ENCODE measurements at places on chromosomes 1 and 21.

GRCh38 chr1:16340673-16341072 is 11.6 kb downstream of the FBXO42 start:
- DNase-seq, result no peak

DNA sequence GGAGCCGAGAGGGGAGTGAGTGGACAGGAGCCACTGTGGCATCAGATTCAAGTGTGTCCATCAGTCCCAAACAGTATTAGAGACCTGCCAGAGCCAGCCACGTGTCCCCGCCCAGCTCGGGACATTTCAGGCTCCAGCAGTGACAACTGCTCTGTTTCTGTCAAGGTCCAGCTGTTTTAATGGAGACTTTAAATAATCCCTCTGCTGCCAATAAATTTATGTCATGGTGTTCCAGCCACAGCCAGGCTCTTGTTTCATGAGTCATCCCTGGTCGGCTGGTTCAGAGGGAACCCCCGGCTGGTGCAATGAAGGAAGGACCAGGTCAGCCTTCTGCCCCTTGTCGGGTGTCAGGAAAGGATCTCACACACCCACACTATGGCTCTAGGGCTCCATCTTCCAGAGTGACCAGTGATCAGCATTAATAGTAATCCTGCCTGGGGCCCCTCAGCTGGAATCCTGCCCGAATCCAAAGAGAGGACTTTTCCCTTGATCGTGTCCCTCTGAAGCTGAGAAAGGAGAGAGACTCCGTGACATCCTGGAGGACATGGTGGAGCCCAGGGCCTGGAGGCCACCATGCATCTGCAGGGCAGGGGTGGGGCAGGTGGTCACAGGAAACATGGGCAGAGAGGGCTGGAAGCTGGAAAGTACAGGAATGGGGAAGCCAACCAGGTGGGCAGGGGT is 197.3 kb downstream of the MATN1 start:
- no peak for DNase-seq

GRCh38 chr21:44057960-44058651 is 46.0 kb downstream of the TRAPPC10 start:
- peak; percentile 42 for DNase-seq

- no peak for DNase-seq
Measured at GRCh38 chr1:53617382-53617781, 121.6 kb downstream of the GLIS1 start.

- no peak for DNase-seq
Measured at GRCh38 chr1:77170687-77171086, 48.5 kb downstream of the PIGK start.

DNA sequence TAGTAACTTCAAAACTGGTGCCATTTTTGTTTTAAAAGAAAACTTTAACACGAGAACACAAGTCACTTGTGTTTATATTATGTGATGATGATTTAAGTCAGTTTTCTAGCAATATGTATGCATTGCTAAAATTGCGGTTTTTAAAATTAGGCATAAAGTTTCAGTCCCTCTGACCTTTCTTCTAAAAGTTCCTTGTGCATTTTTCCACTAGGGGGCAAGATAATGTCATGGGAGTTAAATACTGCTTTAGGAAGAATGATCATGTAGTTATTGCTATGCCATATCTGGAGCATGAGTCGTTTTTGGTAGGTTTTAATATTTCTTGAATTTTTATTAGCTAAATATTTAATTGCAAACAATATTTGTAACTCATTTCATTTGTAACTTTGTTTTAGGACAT is 10.7 kb downstream of the CDC7 start:
- DNase-seq, result no peak

DNA sequence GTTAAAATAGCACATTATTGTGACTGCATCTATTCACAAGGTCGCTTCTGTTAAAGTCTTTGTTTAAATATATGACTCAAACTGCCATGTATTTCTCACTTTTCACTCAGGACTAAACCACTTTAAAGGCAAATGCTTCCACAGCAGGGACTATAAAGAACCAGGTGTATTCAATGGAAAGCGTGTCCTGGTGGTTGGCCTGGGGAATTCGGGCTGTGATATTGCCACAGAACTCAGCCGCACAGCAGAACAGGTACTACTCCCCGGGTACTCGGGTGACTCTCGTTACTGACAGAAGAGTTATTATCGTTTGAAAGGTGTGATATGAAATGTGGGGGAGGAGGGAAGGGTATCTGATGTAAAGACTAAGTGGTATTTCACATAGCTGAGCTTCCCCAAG is 17.3 kb downstream of the FMO3 start:
- no peak for DNase-seq

DNA sequence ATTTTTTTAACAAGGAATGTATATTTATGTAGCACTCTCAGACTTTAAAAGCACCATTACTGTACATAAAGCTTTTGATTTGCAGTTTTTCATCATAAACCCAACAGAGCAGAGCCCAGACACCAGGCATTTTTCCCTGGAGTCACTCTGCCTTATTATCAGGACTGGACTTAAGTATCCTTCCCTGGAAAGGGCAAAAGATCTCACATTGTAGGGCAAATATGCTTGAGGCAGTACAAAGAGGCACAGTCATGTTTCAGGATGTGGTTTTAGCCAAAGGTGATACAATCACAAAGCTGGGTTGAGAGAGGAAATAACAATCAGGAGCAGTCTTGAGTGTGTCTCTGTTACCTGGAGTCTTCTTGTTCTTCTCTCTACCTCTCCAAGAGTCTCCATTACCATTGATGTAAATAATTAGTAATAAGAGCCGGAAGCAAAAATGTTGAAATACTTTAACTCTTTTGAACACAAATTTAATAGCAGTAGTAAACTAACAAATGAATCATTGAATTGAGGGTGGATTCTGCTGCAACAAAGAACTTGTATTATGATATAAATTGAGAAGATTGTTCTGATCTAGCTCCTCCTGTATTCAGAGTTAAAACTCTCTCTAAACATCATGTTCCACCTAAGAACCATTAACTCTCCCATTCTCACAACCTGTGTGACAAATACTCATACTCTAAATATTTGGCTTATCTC is 160.5 kb downstream of the LTN1 start:
- DNase-seq, result peak; percentile 31

DNA sequence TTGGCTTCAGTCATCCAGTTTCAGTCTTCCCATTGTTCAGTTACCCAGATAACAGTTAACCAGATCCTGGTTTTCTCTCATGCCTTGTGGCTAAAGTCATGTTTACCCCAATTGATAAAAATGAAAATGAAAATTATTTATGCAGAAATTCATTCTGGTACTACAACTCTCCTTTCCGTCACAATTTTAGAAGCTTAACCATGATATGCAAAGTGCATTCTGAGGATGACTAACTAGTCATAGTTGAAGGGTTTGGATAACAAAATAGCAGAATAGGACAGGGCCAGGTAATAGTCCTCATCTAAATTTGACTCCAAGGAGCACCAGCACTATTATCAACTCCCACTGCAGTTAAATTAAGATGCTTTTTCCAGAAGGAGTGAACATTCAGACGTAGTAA is 94.7 kb downstream of the NTMT2 start:
- DNase-seq, result no peak

DNA sequence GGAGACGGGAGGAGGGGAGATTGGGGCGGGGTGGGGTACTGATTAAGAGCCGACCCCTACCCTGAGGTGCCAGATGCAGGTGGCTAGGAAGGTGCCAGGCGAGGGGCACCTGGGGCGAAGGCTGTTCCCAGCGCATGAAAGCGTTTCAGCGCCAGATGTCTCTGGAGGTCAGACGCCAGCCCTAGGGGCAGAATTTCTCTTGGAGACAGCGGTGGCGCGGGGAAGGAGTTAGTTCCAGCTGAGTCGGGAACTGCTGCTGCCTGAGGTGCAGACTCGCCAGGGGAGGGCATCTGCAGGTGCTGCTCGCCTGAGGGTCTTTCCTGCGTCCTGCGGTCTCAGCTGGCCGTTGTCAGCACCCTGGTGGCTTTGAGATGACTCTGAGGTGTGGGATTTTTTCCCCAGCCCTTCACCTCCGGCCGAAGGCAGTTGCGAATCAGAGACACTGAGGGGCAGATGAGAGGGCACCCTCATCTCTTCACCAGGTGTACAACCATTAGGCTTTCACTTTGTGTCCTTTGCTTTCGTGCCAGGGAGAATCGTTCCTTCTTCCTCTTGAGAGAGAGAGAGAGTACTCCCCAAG is 539 bp downstream of the CGN start:
- DNase-seq, result peak; percentile 40

- peak; percentile 12 for DNase-seq
Measured at GRCh38 chr1:67850611-67851075, 17.4 kb upstream of the GNG12 start.

DNA sequence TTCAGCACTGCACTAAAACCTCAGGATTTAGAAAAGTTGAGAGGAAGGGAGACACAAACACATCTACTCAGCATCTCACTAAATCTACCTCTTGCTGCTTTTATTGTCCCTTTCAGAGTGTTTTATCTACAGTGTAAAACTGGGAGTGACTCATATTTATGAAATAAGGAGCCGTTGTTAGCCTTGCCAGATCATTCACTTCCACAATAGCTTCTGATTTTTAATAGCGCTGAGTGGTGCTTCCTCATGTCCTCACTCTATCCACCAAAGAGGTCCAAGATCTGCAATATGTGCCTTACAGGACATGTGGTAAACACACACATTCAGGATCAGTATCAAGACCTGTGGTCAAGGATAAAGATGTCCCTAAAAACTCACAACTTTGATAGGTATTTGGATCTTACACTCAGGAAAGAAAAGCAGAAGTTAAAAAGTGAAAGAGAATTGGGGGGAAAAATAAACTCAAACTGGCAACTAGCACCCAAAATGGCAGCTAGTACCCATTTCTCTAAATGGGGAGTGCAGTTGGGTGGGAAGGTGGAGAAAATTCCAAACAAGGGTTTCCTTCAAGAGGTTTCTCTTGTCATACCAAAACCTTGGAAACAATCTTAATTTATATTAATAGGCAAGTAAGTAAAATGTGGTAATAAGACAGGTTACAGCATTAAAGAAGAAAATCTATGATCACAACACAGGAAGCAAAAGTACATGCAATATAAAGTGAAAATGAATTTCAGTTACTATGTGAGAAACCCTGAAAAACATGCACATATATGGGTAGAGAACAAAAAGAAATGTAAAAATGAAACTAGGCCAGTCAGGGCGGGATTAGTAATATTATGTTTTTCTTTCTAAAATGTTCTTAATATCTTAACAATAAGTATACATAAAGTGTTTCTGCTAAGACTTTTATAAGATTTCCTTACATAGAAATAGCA is 15.9 kb downstream of the DUSP10 start:
- DNase-seq, result no peak

DNA sequence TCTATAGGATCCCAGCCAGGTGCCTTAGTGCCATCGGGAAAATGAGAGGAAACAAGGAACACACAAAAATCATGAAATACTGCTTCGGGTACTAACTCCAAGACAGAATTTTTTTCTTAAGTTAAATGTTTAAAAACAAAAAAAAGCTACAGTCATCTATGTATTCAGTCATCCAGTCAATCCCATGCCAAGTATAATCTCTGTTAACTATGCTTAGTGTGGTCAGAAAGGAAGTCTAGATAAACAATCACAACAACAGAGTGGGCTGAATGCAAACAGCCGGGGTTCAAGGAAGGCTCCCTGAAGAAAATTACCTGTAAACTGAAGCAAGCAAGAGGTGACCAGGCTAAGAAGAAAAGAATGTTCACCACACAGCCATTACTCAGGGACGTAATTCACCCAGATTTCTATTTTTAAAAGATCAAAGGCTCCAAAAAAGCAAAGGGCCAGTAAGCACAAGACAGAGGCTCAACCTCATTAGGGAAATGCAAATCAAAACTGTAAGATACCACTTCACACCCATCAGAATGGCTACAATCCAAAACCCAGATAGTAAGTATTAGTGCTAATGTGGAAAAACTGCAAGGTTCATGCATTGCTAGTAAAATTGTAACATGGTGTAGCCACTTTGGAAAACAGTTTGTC is 53.0 kb downstream of the RERE start:
- DNase-seq, result no peak
